NCI-H1105 treated with DMSO at 0.1 percent for 48 hours (cell line): ENCODE measurements at places on chromosomes 12 and 14.

DNA sequence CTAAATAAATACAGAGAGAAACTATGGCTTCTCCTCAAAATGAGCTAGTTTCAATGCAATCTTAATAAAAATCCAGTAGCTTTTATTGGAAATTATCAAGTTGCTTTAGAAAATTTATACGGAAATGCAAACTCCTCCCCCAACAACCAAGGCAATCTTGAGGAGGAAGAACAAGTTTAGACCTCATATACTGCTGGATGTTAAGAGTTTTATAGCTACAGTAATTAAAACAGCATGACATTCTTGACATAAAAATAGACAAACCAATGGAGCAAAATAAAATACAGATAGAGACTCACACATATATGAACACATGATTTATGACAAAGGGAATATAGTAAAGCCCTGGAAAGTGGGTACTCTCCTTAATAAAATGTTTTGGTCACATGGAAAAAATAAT, 368.7 kb downstream of the C12orf75 start:
- no peak for DNase-seq

DNA sequence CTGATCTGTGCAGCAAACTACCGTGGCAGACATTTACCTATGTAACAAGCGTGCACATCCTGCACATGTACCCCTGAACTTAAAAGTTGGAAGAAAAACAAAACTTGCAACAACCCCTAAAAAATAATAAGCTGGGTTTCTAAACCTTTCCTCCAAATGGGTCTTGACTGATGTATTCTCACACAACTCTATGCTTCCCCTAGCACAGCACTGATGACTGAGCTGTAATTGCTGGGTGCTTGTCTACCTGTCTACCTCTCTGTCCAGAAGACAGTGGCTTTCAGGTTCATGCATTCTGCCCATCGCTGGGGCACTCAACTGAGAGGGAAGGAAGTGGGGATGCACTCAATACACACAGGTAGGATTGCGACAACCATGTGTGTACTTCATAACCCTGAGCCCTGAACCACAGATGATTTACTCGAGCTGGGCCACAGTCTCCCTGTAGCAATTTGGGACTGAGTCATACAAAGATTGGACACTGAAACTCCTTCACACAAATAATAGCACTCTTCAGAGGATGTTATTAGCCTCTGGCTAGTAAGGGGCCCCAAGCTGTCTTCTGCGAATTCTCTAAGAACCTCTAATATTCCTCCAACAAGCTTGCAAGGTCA, 44.8 kb upstream of the TMPO start:
- no peak for DNase-seq

DNA sequence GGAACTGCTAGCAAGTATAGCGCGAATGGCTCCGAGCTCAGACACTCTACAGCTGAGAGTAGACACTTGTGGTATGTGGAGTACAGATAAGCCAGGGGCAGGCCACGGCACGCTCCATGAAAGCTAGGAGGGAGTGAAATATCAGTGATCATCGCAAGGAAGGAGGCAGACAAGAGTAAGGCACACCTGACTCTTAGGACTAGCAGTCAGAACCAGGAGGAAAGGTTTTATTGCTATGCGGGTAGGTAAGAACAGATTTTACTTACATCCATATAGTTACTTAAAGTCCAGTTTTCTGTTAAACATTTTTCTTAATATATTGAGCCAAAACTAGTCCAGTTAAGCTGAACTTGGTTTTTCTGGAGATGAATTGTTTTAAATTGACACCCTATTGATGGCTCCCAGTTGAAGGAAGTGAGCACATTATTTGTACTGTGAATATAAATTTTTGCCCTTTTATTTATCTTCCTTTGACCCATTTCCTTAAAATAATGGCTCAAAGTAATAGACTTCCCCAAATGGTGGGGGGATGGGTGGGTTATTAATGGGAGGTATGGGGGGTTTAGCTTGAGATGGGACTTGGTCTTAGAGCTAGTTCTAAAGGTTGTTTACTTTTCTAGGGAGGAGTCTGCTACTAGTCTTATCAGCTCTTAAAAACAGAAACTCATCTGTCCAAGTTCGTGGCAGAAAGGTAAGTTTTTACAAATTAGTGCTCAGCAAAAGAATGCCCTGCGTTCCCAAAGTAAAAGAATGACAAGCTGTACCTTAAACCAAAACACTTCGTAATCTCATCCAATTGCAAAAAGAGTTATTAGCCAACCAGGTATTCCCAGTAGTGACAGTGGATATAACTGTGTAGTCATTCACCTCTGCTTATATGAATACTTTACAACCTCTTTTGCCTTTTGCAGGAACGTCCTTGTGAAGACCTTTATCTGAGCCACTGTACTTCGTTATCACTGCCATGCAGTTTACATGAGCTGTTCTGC, 5.8 kb downstream of the HNRNPA1 start:
- no peak for DNase-seq

GRCh38 chr12:61857968-61858367, 402.2 kb upstream of the USP15 start:
- DNase-seq, result no peak

- no peak for DNase-seq
Observed at GRCh38 chr12:52788192-52788875, 7.6 kb downstream of the KRT3 start.

GRCh38 chr12:110280392-110280778, 662 bp upstream of the ATP2A2 start:
- peak; percentile 74 for DNase-seq

GRCh38 chr12:71392521-71393145, 47.0 kb upstream of the LGR5 start:
- peak; percentile 95 for DNase-seq

- DNase-seq, result no peak
Observed at GRCh38 chr12:56338308-56339157, at the start of gene IL23A. TSS of gene IL23A (plus strand) at chr12:56338884. CDS start at chr12:56339045, 161 bp downstream.

- DNase-seq, result no peak
Observed at GRCh38 chr12:47509398-47509851, 196.4 kb downstream of the RPAP3 start.

- no peak for DNase-seq
Observed at GRCh38 chr12:81530352-81530751, 228.8 kb downstream of the PPFIA2 start.

GRCh38 chr14:23056956-23057756, at the start of gene CDH24:
TSS of gene CDH24 (minus strand) at chr14:23057520. CDS start at chr14:23055733, 1,787 bp downstream.
- no peak for DNase-seq

GRCh38 chr14:99755068-99755405, 38.2 kb upstream of the EML1 start:
- no peak for DNase-seq

- no peak for DNase-seq
Observed at GRCh38 chr12:105482951-105483350, 152.5 kb downstream of the C12orf75 start.

- DNase-seq, result no peak
Observed at GRCh38 chr12:7093892-7094291, 1.6 kb upstream of the C1R start.

DNA sequence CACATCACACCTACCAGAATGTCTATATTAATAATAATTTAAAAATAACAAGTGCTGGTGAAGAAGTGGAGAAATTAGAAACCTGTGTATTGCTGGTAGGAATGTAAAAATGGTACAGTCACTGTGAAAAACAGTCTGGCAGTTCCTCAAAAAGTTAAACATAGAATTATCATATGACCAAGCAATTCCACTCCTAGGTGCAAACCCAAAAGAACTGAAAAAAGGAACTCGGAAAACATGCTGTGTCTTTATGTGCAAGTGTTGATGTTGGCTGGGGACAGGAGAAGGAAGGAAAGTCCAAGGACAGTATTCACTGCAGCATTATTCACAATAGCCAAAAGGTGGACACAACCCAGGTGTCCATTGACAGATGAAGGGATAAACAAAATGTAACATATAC, 146.5 kb downstream of the TTC7B start:
- no peak for DNase-seq

- DNase-seq, result peak; percentile 17
Observed at GRCh38 chr12:14554281-14555007, 13.2 kb downstream of the PLBD1 start.

- peak; percentile 95 for DNase-seq
Observed at GRCh38 chr12:77746096-77746495, 84.6 kb upstream of the NAV3 start.

DNA sequence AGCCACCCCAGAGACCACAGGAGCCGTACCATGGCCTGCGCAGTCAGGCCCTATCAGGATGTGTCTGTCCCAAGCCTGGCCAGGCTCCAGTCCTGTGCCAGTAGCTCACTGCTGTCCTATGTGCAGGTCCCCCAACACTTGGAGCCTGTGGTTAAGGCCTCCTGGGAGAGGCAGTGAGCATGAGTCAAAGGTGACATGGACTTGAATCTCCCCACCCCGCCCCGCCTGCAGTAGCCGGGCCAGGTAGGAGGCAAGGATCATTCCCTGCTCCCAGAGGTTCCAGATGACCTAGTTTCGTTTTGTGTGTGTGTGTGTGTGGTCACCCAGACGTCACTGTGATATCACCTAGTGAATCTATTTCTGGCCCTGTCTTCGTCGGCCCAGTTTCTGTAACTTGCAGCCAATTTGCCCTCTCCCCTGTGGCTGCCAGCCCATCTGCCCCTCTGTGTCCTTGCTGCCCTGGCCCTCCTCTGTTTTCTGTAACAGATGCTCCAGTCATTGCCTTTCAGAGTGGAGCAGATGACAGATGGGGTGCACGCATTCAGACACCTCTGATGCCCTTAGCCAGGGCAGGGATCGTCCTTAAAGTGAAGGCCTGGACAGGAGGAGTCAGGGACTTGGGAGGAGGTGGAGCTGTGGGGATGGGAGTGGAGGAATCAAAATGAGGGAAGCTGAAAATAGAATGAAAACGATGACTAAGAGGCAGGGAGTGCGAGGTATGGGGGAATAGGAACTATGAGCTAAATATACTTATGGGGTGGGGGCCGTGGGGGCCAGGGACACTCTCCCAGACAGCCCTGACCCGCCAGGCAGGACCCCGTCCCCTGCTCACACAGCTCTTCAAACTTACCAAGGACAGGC, 37.4 kb downstream of the SLC6A12 start:
- no peak for DNase-seq

DNA sequence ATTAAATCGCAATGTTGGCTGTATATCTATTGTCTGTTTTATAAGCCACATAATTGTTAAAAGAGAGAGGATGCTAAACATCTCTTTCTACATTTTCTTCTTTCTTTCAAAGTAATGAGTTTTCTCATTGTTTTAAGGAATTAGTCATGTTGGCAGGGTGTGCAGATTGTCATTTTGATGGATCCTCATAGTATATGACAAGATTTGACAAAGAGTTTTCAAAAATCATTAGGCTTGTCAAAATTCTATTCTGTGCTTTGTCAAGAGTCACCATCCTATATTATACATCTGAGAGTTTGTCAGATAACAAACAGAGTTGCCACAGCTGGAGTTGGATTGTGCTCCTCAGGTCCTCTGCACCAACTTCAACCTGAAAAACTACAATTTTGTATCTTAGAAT, 35.4 kb upstream of the APPL2 start:
- DNase-seq, result no peak

DNA sequence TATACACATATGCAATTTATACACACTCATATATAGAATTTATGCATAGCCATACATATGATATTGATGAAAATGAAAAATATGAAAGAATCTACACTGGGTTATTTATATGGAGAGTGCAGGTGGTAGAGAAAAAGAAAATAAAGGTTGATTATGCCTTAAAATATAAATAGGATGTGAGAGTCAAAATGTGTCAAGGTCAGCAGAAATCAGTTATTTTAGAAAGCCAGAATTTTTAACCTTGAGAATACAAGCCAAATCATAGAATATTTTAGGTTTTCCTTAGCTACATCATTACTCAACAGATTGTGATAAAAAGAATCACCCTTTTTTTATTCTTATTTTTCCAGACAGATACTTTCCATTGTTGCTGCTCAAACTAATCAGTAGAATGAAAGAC, 146.2 kb downstream of the SLC6A15 start:
- no peak for DNase-seq

DNA sequence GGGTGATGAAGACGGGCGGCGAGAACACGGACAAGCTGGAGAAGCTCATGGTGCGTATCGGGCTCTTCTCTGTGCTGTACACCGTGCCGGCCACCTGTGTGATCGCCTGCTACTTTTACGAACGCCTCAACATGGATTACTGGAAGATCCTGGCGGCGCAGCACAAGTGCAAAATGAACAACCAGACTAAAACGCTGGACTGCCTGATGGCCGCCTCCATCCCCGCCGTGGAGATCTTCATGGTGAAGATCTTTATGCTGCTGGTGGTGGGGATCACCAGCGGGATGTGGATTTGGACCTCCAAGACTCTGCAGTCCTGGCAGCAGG, 1.9 kb downstream of the FZD10 start:
- DNase-seq, result no peak

DNA sequence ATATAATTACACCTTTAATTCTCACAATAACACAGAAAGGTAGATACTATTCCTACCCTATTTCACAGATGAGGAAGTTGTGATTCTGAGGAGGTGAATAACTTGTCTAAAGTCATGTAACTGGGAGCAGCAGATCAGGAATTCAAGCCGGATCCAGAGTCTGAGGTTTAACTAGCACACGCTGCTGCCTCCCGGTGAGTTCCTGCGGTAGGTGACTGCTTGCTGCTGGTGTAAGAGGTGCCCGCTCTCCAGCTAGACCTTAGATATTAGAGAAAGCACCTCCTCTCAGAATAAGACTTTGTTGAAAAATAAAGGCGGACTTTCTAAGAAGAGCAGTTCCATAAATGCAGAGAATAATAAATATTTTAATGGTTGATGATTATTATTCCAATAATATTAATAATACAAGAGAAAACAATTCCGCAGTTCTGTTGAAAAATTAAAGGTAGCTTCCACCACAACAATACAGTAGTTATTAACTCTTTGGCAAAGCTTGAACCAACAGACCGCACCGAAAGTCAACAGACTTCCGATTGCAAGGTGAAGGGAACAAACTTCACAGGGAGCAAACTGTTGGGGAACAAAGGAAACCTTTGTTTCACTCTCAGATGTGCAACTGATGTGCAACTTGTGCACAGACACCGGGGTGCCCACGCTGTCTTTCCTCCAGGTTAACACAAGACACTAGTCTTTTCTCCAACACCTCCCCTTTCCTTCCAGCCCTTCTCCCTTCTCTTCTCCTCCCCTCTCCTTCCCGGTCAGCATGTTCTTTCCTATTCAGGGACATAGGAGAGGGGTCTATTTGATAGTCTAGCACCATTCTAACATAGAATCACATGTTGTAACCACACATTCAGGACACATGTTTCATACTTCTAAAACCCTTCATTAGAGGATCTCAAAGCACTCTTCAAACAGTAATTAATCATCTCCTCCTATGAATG, 73.2 kb upstream of the EGLN3 start:
- no peak for DNase-seq

GRCh38 chr12:40515041-40515816, 177.0 kb upstream of the CNTN1 start:
- no peak for DNase-seq

- DNase-seq, result no peak
Observed at GRCh38 chr14:24634158-24634557, at the start of gene GZMB. TSS of gene GZMB (minus strand) at chr14:24634190. CDS start at chr14:24634160, 30 bp downstream.

DNA sequence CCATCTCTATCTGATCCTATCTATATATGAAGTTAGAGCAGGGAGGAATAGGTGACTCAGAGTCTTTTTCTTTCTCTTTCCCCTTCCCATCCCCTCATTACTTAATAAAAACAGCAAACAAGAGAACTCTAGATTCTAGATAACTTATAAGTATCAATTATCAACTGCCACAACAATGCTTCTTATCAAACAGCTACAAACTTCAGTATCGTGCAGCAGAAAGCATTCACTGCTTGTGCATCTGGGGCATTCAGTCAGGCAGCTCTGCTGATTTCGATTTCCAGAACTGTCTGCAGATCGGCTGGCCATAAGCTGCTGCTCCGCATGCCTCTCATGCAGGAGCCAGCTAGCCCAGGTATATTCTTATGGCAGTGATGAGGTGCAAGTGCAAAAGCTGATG, 19.4 kb downstream of the A2ML1 start:
- DNase-seq, result no peak

- no peak for DNase-seq
Observed at GRCh38 chr12:96980991-96981414, 73.9 kb downstream of the NEDD1 start.
